Femur (tissue), 1 donor: ENCODE measurements at places on chromosomes 2 and 18.

DNA sequence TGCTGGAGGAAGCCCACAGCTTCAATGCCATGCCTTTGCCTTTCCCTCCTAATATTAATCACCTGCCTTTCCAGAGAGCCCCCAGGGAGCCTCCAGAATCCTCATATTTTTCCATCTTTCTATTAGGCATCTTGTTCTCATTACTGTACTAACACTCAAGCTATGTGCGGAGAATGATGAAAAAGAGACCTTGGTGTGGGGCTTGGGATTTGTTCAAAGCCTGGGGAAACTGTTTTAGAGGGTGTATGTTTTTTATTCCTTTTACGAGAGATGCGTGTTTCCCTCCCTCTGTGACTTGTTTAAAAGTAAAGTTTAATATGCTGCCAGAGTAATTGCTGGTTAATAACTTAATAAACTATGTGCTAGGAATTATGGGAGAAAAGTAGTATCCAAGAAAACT, 102.4 kb upstream of the ZFP36L2 start:
- DNase-seq, result peak; percentile 48

DNA sequence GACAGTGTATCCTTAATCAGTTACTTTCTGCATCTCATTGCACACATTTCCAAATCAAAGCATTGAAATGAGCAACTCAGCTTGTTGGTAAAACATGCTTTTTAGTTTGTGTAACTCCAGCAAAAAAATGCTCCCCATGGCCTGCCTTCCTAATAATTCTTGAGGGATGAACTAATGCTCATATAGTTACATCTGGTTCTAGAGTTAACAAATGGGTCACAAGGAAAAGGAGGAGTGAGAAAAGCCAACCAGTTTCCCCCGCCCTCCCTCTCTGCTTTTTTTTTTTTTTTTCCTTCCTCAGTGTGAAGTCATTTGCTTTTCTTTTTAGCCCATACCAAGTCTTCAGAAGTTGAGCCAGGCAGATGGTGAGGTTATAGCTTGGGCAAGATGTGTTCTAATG, 231.7 kb downstream of the MTX2 start:
- no peak for DNase-seq

DNA sequence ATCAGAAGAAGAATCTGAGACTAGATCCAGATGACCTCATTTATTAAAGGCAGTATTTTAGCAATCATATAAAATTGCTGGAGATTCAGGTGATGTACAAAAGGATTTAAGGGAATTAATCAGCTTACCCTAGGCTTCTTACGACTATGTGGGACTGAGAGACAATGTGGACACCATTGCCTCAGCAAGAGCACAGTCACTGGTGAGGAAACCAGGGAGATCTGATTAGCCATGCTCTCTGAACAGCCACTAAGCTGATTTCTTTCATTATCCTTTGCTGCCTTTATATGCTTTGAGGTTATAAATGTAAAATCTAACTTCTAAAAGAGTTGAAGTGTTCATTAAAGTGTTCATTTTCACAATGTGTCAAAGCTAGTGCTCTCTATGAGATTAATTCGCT, 22.7 kb upstream of the GULP1 start:
- no peak for DNase-seq

DNA sequence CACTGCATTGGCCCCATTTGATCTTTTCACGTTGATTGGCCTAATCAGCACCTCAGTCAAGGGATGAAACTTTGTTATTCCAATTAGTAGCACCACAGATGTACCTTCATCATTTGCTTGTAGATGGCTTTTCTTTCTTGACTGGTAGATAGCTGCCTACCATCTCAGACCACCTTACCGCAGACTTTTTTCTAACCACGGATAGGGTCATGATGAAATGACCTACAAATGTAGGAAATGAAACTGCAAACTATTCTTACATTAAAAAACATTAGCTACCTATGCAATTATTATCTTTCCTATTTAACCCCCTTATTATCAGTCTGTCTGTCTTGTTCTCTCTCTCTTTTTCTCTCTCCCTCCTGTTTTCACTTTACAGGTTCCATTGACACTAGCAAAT, 22.4 kb upstream of the SLC25A52 start:
- no peak for DNase-seq
